PC-3 (cell line): ENCODE measurements at places on chromosomes 13 and 19.

DNA sequence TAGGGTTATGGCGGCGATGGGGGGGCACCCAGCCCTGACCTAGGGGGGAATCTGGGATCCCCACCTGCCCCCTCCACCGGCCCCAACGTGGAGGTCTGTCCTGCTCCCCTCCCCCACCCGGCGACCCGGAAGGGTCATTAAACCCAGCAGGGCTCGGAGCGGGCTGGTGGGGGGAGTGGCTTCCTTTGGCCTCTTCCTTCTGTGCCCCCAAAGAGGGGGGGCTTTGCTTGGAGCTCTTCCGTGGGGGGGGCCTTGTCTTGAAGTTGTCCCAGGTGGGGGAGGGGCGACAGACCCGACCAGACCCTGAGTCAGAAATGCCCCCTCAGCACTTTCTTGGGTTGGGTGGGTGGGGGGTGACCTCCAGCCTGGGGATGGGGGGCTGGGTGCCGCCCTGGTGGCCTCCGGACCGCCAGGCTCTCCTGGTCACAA, 1.5 kb downstream of the ARID3A start:
- no peak for DNase-seq

DNA sequence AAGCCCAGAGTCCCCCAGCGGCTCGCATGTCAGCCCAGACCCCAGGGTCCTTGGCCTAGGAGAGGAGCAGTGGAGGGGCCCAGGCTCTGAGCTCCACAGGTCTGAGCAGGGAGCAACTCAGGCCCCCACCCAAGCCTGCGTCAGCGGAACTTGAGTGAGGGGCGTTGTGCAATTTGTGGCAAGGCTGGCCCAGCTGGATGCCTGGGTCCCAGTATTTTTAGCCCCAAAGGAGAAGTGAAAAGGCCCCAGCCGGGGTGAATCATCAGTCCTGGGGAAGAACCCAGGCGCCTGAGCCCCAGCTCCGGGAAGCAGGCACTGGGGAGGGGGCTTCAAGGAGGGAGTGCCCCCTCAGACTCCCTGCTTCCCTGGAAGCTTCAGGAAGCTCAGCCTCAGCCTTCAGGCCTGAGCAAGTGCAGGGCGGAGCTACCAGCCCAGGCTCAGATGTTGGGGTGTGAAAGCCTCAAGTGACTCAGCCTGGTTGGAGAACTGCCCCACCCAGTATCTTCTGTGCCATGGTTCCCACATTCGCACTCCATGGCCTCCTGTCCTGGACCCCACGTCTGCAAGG, 7.2 kb downstream of the MED29 start:
- peak; percentile 42 for DNase-seq

GRCh38 chr19:3618144-3618810, 8.3 kb downstream of the CACTIN start:
- peak; percentile 29 for DNase-seq

DNA sequence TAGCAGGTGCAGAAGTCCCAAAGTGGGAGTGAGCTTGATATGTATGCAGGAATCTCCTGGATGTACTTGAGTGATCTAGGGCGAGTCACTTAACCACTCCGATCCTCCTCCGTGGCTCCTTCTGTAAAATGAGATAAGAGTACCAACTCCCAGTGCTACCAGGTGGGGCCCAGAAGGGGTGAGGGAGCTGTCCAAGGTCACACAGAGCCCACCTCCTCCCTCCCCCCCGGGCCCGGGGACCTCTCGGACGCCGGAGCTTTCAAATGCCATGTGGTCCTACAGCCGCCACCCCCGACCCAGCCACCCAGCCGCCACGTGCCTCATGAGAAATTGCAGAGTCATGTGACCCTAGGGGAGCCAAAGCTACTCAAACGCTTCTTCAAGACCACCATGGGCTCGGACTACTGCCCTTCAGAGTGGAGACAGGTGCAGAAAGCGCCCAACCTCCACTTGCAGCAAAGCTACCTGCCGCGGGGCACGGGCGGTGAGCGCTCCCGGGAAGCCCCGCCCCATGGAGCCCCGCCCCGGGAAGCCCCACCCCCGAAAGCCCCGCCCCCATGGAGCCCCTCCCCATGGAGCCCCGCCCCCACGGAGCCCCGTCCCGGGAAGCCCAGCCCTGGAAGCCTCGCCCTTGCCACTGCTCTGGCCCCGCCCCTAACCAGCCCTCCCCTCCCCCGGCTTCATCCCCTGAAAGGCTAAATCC, 10.1 kb upstream of the ZNF358 start:
- DNase-seq, result no peak

DNA sequence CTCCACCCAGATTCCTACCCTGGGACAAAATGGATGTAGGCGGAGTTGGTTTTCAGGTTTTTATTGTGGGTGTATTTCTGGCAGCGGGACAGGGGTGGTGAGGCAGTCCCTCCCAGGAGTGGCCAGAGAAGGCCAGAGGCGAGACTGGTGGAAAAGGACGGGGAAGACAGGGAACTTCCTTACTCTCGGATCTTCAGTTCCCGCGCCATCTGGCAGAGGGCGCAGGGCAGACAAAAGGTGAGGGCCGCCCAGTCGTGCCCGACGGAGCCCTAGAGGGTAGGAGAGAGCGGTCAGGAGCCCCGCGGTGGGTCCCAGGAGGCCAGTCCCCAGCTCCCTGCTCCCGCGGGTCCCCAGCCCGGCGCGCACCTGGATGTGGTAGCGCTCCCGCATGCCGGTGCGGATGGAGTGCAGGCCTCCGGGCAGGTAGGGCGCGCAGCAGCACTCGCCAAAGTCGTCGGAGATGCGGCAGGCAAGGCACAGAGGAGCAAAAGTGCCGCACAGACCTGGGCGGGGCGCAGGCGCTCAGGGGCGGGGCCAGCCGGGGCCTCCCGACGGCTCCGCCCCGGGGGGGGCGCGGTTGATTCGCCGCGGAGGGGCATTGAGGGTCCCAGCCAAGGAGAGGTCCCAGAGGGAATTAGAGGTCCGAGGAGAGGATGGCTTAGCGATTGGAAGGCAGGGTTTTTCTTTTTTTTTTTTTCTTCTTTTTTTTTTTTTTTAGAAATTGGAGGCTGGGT, 3.0 kb downstream of the CNFN start:
- DNase-seq, result peak; percentile 80

DNA sequence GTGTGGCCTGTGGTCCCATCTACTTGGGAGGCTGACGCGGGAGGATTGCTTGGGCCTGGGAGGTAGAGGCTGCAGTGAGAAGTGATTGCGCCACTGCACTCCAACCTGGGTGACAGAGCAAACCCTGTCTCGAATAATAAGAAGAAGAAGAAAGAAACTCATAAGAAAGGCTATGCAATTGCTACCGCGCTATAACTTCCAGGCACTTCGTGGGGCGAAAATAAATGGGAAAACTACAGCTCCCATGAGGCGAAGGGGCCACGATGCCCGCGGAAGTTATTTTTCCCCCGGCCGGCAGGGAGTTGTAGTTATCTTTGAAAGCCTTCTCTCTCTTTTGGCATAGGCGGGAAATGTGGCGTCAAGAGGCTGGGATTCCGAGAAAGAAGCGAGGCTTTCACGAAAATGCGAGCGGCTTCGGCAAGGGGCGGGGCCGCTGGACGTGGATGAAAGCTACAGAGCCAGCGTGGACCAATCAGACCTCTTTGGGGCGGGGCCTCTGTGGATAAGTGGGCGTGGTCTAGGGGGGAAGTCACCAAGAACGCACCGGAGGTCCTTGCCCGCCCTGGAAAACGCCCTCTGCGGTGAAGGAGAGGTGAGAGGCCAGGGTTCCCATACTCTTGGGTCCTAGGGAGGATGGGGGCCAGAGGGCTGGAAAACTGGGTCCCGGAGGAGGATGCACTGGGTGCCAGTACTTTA, at the start of gene NUCB1:
TSS of gene NUCB1 (plus strand) at position 532 of the 696 bp plus-strand sequence. CDS start 485 bp downstream, outside the sequence.
- peak; percentile 96 for DNase-seq

DNA sequence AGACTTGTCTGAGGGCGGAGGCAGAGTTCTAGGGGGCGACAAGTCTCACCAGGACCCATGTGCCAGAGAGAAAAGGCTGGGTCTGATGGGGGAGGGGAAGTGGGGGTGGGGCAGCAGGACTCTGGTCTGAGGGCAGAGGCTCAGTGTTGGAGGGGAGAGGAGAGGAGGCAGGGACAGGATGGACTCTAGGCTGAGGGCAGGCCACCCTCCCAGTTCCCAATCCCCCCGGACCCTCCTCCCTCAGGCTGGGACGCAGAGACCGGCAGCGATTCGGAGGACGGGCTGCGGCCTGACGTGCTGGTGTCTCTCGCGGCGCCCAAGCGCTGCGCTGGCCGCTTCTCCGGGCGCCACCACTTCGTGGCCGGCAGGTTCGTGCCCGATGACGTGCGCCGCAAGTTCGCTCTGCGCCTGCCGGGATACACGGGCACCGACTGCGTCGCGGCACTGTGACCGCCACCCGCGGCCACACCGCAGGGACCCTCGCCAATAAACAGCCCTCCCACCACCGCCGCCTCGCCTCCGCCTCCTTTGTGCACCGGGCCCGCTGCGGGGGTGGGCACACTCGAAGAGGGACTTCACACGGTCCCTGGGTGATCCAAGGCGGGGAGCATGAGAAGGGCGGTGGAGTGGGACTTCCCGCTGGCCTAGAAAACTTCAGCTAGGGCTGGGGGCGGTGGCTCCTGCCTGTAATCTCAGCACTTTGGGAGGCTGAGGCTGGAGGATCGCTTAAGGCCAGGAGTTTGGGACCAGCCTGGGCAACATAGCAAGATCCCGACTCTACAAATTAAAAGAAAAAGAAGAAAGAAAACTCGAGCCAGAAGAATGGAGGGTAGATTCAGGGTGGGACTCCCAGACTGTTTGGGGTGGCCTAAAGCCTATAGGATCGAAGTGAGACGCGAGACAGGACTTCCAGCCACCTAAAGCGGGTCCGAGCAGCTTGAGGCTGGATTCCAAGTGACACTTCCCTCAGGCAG, 703 bp upstream of the CILP2 start:
- DNase-seq, result peak; percentile 19

- no peak for DNase-seq
Measured at GRCh38 chr19:47839913-47840312, 18.2 kb downstream of the CRX start.

- peak; percentile 11 for DNase-seq
Measured at GRCh38 chr13:110250258-110250891, 56.6 kb downstream of the COL4A1 start.

DNA sequence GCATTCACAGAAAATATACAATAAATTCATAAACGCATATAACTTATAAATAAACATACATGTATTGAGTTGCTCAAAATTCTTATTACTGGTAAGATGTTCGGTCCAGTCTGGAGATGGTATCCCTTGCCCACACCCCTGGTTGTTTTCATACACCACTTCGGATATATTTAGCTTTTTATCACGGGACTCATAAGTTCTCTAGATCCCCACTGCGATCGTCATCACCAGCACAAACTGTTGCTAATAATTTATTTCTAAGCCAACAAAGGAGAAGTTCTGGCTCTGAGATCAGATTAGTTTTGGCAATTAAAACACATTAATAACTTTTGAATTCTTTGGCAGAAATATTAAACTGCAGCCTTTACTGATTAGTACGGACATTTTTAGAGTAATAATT, 23.0 kb upstream of the SGCG start:
- DNase-seq, result no peak

GRCh38 chr19:46691104-46691503, 25.8 kb downstream of the PRKD2 start:
- DNase-seq, result no peak

- DNase-seq, result no peak
Measured at GRCh38 chr19:45151320-45151719, 9.5 kb downstream of the NKPD1 start.

GRCh38 chr13:23506807-23507291, 63.4 kb upstream of the TNFRSF19 start:
- peak; percentile 17 for DNase-seq

DNA sequence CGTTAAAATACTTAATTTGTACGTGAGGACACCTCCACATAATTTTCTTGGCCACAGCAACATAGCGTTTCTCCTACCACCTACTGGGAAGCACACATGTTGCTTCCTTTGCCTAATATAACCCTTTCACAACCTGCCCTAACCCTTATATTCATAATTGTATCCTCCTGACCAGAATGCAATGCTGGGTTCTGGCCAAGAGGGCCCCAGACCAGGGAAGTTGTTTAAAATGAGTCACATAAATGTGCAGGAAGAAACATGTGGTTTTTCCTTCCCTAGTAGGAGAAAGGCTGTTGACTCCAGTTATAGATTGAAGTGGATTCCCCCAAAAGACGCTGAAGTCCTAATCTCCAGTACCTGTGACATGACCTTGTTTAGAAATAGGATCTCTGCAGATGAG, 187.3 kb downstream of the NUFIP1 start:
- peak; percentile 76 for DNase-seq

DNA sequence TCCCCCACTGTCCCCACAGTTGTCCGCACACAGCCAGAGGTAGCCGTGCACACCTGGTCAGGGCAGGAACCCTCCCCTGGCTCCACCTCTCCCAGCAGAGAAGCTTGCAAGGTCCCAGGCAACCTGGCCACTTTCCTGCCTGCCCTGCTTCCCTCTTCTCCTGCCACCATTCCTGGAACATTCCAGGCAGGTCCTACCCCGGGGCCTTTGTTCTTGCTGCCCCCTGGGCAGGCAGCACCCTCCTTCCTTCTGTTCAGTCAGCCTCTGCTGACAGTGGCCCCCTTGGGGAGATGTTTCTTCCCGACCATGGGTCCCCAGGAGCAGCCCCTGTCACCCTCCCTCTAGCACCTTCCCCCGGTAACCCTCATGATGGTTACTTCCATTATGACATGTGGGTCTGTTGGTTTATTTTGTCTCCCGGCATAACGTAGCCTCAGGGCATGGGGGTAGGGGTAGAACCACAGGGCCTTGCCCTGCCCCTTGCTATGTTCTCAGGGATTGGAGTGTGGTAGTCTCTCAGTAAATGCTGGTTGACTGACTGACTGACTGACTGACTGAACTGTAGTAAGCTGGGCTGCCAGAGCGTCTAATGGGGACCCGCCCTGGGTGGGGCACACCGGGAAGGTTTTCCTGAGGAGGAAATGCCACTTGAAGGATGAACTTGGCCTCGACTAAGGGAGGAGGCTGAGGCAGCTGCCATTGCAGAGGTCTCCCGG, 10.8 kb downstream of the PAK4 start:
- no peak for DNase-seq

GRCh38 chr13:96671073-96671472, 323.2 kb downstream of the OXGR1 start:
- DNase-seq, result peak; percentile 72

- DNase-seq, result no peak
Measured at GRCh38 chr13:106099765-106100164, 435.7 kb downstream of the EFNB2 start.

- peak; percentile 61 for DNase-seq
Measured at GRCh38 chr19:16801600-16802013, 27.6 kb upstream of the SIN3B start.
